H1 (cell line): ENCODE measurements at places on chromosomes 3 and 15.

GRCh38 chr3:64848822-64849221 lies 161.0 kb upstream of the ADAMTS9 start:
- DNase-seq, result no peak
- H3K27ac ChIP-seq, result no peak overlapping the region
- no peaks in the 10 kb centered on the region; the same call in 1 of the 2 replicates for H3K4me1 ChIP-seq
- no peak overlapping the region for H3K4me3 ChIP-seq

DNA sequence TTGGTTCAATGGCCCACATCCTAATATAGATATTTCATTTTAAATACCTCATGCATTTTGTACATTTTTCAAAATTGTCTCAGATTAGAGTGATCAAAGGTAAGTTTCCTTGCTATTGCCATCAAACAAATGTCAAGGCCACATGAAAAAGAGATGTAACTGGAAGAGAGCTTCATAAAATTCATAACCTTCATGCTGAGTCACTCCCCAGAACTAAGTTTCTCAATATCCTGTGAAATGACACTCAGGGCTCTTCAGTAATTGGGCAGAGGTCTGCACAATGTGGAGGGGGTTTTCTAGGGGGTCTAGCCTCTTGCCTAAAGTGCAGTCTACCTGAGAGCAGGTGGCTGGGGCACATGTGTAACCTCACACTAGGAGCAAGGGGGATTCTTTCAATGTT lies 152.2 kb upstream of the SLC2A2 start:
- H3K4me3 ChIP-seq, result no peak overlapping the region
- H3K4me1 ChIP-seq, result no peaks in the 10 kb centered on the region
- no peak for DNase-seq
- H3K27me3 ChIP-seq, result no peaks in the 10 kb centered on the region

GRCh38 chr15:50260969-50261496 lies 4.5 kb downstream of the HDC start:
- H3K4me3 ChIP-seq, result no peak overlapping the region
- no peak for DNase-seq
- H3K27me3 ChIP-seq, result no peaks in the 10 kb centered on the region
- H3K36me3 ChIP-seq, result no peaks in the 10 kb centered on the region
- H3K27ac ChIP-seq, result no peak overlapping the region
- peaks cover 4% of the 10 kb centered on the region for H3K4me1 ChIP-seq

- no peak overlapping the region for H3K4me3 ChIP-seq
- H3K27ac ChIP-seq, result no peak overlapping the region
- DNase-seq, result no peak
- no peaks in the 10 kb centered on the region for H3K27me3 ChIP-seq
- H3K4me1 ChIP-seq, result peaks cover 9% of the 10 kb centered on the region; the same call in 1 of the 2 replicates
Measured at GRCh38 chr3:168548719-168549118, 453.0 kb upstream of the GOLIM4 start.

GRCh38 chr3:32349184-32349583 lies 42.5 kb upstream of the CMTM7 start:
- H3K4me1 ChIP-seq, result peaks cover 11% of the 10 kb centered on the region; the same call in 1 of the 2 replicates
- no peaks in the 10 kb centered on the region for H3K36me3 ChIP-seq
- no peaks in the 10 kb centered on the region for H3K27me3 ChIP-seq

- no peaks in the 10 kb centered on the region for H3K27me3 ChIP-seq
- H3K36me3 ChIP-seq, result no peaks in the 10 kb centered on the region
- H3K4me1 ChIP-seq, result no peaks in the 10 kb centered on the region
- no peak overlapping the region for H3K27ac ChIP-seq
- no peak for DNase-seq
Measured at GRCh38 chr3:46222435-46223161, 14.5 kb upstream of the CCR1 start.

DNA sequence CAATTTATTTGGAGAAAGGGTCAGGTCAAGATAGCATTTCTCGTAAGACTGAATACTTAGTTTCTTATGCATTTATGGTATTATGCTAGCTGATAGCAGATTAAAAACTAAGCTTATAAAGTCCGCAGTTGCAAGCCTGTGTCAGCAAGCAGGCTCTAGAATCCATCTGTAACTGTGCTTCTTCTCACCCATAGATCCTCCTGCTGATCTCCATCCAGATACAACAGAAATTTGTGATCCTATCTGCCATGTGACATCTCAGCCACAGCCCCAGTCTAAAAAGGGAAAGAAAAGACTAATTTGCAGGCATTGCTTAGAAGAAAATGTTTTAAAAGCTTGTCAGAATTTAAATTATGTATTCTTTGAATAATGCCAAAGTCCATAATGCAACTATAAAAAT lies 265.4 kb upstream of the CCDC54 start:
- DNase-seq, result no peak
- H3K4me3 ChIP-seq, result no peak overlapping the region
- no peaks in the 10 kb centered on the region for H3K27me3 ChIP-seq

DNA sequence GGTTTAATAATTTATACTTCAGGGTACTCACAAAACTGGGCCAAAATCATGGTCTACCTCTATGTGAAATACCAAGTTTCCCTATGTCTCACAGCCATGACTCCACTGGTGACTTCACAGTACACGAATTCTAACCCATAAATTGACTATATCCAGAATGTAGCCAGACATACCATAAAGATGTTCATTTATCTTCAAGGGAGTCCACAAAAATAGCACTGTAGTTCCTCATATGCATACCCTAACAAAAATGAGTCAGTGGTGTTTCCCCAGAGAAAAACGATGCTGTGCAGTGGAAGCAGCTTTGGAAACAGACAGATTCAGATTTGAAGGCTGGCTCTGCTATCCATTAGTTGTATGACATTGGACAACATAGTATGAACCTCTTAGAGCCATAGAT lies 438.8 kb downstream of the FHIT start:
- H3K27me3 ChIP-seq, result no peaks in the 10 kb centered on the region
- no peak for DNase-seq
- H3K4me3 ChIP-seq, result no peak overlapping the region
- no peaks in the 10 kb centered on the region for H3K36me3 ChIP-seq

- no peaks in the 10 kb centered on the region for H3K36me3 ChIP-seq
- no peaks in the 10 kb centered on the region for H3K4me1 ChIP-seq
- no peaks in the 10 kb centered on the region for H3K27me3 ChIP-seq
- no peak for DNase-seq
- H3K27ac ChIP-seq, result no peak overlapping the region
Measured at GRCh38 chr3:46989146-46989810, 9.8 kb downstream of the NBEAL2 start.
